ENCODE measurements at places on chromosomes 7 and 10.

DNA sequence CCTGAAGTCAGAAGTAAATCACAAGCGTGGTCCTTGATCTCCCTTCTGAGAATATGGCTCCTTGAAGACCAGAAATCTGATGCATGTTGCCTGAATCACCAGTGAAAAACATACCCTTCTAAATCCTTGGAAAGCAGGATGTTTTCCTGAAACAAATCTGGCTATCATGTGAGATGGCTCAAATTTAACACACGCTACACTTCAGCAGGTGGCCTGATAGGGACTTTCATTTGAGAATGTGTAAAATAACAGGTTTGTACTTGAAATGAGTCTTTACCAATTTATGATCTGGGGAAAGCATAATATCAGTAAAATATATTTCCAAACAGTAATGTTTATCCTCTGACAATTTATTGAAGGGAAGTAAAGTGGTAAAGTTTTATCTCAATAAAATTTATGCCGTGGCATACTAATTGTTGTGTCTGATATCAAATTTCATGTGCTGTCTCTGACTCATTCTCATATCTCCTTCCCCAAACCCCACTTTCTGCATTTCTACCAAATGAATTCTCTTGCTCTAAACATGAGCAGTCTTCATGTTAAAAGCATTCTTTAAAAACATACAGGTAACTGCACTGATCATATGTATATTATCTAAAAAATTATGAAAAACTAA lies 17.4 kb downstream of the CYP3A4 start:
- DNase-seq = no peak

- no peak for DNase-seq
Observed at GRCh38 chr7:43593010-43593409, 10.1 kb downstream of the STK17A start.

GRCh38 chr10:77640167-77640566 lies 2.6 kb upstream of the KCNMA1 start:
- DNase-seq = no peak

- DNase-seq = no peak
Observed at GRCh38 chr7:46357290-46357689, 436.2 kb upstream of the IGFBP3 start.

- DNase-seq = no peak
Observed at GRCh38 chr7:155741805-155742204, 70.5 kb downstream of the SHH start.

- no peak for DNase-seq
Observed at GRCh38 chr7:37984750-37985390, 64.4 kb downstream of the EPDR1 start.

GRCh38 chr10:71419002-71419540 lies 22.4 kb downstream of the CDH23 start:
- DNase-seq = no peak

DNA sequence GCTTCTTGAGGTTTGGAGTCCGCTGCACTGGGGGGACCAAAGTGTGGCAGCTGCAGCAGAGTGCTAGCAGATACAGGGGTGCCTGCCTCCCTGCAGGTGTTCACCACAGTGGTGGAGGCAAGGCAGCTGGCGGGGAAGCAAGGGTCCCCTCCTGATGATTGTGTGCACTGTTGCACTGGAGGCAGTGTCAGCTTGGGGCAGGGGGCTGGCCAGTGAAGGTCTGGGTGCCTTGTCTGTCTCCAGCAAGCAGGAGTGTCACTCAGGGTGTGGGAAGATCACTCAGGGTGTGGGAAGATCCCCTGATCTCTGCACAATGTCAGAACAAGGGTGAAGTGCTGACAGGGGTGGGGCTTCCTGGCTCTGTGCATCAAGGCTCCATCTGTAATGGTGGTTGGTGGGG lies 36.3 kb upstream of the PPP1R3A start:
- DNase-seq = no peak

DNA sequence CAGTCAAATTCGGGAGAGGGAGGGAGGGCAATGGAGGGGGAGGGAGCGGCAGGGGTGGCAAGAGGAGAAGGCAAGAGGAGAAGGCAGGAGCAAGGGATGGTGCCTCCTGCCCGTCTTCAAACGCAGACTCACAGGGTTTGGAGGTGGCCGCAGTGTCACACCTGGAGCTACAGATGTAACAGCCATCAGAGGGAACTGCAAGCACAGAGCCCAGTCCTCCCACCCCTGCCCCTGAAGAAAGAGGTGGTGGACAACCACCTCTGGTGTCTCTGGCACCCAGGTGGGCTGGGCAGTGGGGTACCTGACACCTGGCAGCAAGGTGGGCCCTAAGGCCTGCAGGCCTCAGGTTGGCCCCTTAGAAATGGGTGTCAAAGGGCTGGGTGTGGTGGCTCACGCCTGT lies 67.0 kb upstream of the SDK1 start:
- no peak for DNase-seq

GRCh38 chr10:60093317-60093716 lies 187.0 kb upstream of the CCDC6 start:
- DNase-seq = no peak

GRCh38 chr7:158676906-158677305 lies 27.7 kb downstream of the NCAPG2 start:
- DNase-seq = no peak

DNA sequence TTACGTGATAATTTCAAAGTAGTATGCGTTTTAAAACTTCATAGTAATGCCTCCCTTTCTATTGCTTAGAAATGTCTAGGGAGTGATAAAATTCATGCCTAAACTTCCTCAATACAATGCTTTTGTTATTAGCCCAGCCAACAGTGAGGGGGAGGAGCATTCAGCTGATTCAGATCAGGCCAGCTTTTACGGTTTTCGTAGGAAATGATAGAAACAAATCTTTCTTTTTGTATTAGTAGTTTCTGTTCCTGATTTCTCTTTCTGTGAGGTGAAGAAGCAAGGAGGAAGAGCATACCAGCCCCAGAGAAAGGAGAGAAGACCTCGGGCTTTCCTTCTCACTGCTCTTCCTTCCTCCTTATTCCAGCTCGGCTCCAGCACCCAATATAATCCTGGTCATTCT lies 35.2 kb upstream of the ITPRID1 start:
- DNase-seq = no peak

DNA sequence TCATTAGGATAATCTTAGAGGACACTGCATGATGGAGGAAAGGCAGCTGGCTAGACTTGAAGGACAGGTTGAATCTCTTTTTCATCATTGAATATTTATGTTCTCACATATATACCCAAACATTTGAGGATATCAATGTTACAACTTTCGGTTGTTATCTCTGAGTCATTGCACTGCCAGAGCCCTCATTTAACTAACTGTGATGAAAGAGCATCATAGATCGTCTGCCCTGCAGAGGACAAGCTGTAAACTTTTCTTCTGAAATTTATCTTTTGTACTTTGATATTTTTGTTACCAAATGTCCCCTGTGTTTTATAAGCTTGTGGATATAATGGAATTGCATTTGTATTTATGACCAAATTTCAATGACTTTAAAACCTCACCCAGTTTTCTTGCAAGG lies 298.7 kb downstream of the PHF14 start:
- no peak for DNase-seq

GRCh38 chr10:113094114-113094486 lies 144.1 kb downstream of the TCF7L2 start:
- no peak for DNase-seq

GRCh38 chr7:137696376-137696775 lies 150.4 kb downstream of the DGKI start:
- DNase-seq = no peak

DNA sequence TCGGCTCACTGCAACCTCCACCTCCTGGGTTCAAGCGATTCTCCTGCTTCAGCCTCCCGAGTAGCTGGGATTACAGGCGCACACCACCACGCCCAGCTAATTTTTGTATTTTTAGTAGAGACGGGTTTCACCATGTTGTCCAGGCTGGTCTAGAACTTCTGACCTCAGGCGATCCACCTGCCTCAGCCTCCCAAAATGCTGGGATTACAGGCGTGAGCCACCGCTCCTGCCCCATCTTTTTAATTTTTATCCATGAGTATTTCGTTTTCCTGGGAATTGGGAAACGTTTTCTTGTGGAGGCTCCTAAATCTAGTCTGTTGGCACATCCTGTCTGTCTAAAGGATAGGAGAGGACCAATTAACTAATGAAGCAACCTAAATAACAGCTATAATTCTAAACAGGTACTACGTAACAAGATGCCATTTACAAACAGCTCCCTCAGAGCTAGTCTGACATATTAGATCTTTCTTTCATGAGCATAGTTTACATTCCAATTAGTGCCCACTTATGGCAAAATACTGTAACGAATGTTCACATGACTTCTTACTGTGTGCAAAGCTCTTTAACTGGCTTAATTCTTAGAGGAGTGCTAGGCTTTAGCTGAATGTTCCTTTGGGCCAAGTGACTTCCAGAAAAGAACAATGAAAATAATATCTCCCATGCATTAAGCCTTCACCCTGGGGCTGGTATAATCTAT lies 151.0 kb upstream of the YAE1 start:
- no peak for DNase-seq

GRCh38 chr10:57689596-57690297 lies 577.9 kb downstream of the IPMK start:
- no peak for DNase-seq

- no peak for DNase-seq
Observed at GRCh38 chr7:70739646-70740210, 392.2 kb upstream of the GALNT17 start.

DNA sequence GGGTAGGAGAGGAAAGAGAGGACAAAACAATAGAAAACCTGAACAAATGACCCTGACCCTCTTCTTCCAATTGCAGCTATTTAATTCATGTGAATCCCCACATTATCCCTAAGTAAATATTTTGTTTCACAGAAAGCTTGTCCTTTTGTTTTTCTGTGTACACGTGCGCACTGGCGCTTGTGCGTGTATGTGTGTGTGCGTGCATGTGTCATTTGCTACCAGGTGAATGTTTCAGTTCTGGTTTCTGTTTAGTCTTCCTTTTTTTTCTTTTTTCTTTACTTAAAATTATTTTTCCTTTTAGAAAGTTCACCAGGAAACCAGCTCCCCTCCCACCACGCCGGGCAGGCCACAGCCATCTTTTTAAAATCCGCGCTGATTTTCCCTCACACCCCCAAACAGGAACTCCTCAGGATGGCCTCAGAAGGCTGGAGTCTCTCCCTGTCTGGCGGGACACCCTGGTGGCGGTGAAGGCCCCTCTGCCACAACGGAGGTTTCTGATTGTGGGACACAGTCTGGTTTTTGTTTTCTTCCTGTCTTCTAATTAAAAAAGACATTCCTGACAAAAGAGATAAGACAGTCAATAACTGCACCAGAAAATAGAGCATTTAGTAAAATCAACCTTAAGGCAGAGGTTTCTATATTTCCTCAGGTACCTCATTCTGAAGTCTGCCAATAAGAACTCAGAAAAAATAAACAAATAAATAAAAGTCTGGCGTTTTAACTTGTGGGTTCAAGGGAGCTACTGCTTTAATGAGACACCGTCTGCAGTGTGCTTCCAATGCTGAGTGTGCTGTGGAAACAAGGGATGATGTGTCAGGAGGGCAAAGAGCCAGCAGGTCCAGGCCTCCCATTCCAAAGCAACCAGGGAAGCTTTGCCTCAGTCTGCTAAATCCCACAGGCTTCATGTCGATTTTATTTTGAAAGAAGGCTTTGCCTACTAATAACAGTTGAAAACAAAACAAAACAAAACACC lies 17.4 kb downstream of the IRF5 start:
- no peak for DNase-seq

- DNase-seq = no peak
Observed at GRCh38 chr7:99666013-99666395, 13.8 kb downstream of the CYP3A5 start.

GRCh38 chr10:85594239-85594638 lies 772.4 kb downstream of the GRID1 start:
- DNase-seq = no peak

- no peak for DNase-seq
Observed at GRCh38 chr10:132523561-132524442, 13.8 kb upstream of the INPP5A start.

- DNase-seq = no peak
Observed at GRCh38 chr10:22579826-22580225, 134.6 kb downstream of the PIP4K2A start.

DNA sequence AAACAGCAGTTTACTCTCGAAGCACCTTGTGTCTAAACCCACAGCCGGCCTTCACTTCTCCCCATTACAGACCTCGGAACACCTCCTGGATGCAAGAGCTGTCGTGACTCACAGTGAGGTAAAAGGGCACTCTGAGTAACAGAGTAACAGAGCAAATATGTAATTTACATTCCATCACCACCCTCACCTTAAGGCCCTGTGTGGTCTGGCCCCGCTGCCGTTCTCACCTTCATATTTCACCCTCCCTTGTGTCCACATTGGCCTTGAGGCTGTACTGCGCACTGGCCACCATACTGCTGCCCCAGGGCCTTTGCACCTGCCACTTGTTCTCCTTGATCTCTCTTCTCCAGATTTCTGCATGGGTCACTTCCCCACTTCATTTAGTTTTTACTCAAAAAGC lies 12.6 kb downstream of the FFAR4 start:
- no peak for DNase-seq

DNA sequence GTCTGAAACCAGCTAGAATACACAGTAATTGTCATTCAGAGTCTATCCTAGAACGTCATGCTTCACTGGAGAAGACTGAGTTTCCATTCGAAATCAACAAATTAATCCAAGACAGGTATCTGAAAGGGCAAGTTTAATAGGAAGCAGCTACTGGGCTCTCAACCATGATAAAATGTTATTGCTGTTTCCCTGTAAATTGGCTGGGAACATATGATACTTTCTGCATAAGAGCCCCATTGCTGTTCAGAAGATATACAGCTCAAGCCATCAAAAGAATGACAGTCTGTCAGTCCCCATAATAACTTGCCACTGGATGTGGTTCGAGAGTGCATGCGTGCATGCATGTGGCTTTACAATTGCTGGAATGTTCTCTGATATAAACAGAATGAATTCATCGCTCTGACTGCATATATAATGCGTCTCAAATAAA lies 129.0 kb downstream of the HIBADH start:
- DNase-seq = no peak

DNA sequence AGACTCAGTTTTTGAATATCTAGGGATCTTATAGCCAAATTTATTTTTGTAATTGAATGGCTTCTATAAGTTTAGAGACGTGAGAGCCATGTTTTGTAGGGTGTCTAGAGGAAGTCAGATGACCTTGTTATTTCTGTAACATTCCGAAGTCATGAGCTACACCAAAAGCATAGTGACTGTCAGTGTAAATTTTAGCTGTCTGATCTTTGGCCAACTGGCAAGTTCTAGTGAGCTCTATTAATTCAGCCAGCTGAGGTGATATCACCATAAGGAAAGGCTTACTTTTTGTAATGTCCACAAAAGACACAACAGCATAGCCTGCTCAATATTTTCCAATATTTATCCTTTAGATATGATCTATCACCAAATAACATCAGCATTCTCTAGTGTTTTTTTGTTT lies 9.9 kb upstream of the NT5C3A start:
- no peak for DNase-seq

DNA sequence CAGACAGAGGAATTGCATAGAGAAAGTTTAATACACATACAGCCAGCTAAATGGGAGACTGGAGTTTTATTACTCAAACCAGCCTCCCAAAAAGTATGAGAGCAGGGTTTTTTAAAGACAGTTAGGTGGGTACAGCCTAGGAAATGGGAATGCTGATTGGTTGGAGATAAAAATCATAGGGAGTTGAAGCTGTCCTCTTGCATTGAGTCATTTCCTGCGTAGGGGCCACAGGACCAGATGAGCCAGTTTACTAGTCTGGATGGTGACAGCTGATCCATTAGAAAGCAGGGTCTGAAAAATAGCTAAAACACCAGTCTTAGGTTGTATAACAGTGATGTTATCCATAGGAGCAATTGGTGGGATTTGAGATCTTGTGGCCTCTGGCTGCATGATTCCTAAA lies 76.1 kb upstream of the POM121L12 start:
- DNase-seq = no peak
